ENCODE measurements at places on chromosomes 2 and 18.

DNA sequence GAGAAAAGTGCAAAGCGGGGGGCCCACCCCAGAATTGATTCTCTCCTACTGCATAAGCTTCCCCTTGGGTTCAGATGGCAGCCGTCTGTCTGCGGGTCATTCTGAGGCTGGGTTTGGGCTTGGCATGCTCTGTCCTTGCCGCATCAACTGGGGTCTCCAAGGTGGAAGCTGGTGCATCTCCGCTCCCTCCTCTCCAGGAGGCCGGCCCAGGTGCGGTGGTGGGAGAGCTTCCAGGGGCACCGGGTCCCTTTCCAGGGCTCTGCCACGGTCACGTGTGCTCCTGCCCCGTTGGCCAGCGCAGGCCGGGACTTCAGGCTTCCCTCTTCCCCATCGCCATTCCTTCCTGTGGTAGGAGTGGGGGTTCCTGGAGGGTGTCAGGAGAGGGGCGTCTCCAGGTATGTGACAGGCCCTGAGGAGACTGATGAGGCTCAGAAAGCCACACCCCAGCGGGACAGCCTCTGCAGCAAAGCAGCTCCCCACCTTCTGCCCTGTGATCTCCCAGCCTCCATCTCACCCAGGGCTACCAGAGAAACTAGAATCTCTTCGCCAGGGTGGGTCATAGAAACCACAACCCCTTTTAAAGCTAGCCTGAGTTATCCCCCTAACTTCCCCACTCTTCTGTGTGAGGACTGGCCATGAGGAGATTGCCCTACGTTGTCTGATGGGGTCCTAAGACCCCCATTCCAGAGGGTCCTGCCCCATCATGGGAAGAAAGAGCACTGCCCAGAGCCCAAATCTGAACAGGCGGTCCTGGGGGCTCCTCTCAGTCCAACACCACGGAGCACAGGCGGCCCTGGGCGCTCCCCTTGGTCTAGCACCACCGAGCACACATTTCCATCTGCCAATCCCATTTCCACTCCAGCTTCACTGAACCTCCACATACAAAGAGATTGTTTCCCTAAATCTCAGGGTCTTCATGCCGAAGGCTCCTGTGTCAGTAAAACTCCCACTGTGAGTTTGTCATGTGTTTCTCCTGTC is 76.6 kb downstream of the SLC66A2 start:
- H3K36me3 ChIP-seq, result no peaks in the 10 kb centered on the region
- H3K27ac ChIP-seq, result no peak overlapping the region
- H3K27me3 ChIP-seq, result peaks cover 7% of the 10 kb centered on the region
- H3K4me3 ChIP-seq, result no peak overlapping the region
- H3K4me1 ChIP-seq, result peaks cover 2% of the 10 kb centered on the region

DNA sequence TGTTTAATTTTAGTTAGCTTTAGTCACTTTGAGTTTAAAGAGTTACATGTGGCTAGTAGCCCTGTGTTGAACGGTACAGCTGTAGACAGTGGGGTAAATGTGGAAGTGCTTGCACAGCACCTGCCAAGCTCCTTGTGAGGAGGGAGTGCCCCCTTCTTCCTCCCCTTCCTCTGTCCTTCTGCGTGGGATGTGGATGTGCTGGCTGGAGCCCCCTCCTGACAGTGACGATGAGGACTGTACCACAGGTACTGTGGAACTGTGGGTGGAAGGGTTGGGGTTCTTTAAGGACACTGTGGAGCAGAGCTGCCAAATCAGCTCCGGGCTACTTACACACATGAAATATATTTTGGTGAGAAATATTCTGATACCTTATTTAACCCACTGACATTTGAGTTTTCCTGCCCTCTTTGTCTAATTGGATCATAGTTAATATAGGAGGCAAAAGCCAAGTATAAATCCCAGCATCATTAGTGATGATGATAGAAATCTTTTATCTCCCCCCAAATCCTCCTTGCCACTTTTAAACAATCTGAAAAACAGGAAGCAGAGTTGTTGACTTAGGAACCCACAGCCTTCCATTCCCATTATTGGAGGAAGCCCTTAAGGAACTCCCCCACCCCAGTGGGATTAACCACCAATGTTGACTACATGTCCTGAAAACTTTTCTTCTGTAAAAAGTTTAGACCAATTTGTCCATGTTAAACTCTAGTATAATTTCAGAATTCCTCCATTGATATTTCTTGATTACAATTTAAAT is 181.3 kb downstream of the PTPRM start:
- H3K36me3 ChIP-seq, result peaks cover 23% of the 10 kb centered on the region
- peaks cover 36% of the 10 kb centered on the region for H3K4me1 ChIP-seq
- DNase-seq, result no peak
- H3K27ac ChIP-seq, result peak overlapping the region; percentile 66
- no peak overlapping the region for H3K4me3 ChIP-seq
- no peaks in the 10 kb centered on the region for H3K27me3 ChIP-seq

GRCh38 chr2:60819155-60819862 is 62.1 kb upstream of the REL start:
- no peak overlapping the region for H3K27ac ChIP-seq
- H3K4me1 ChIP-seq, result peaks cover 10% of the 10 kb centered on the region
- no peak overlapping the region for H3K4me3 ChIP-seq
- H3K36me3 ChIP-seq, result no peaks in the 10 kb centered on the region
- peaks cover 12% of the 10 kb centered on the region for H3K27me3 ChIP-seq
- no peak for DNase-seq

DNA sequence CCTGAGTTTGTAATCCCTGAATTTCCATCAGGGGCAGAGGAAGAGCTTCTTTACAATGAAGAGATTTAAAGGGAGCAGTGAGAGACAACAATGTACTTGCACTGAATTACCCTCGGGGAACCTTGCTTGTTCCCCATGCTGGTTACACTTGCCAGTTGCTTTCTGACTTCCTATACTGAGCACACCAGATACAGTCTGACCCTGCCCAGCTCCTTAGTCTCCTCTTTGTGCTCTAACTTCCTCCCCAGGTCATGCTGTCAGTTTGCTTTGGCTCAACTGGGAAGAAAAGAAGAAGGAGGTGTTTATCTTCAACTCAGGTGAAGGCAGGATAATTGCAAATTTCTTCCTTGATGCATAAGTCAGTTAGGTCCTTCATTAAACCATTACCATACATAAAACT is 658.4 kb downstream of the NYAP2 start:
- H3K4me3 ChIP-seq, result no peak overlapping the region
- no peaks in the 10 kb centered on the region for H3K36me3 ChIP-seq
- no peaks in the 10 kb centered on the region for H3K27me3 ChIP-seq
- no peak overlapping the region for H3K27ac ChIP-seq

DNA sequence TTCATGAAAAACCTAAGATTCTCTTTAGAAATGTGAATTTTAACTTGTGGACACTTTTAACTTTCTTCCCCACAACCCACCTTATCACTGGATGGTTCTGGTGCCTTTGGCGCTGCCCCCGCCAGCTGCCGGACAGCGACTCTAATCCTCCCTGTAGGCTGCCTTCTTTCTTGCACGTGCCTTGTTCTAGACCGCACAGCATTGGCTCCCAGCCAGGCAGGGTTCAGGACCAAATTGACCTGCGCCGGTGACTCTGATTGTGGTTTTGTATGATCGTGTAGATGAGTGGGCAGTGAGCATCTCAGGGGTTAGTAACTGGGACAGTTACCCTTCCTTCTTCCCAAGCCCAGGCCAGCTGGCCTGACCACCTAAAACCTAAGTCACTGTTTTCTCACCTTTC is 106.8 kb downstream of the ASAP2 start:
- H3K27me3 ChIP-seq, result no peaks in the 10 kb centered on the region
- H3K27ac ChIP-seq, result no peak overlapping the region
- no peak overlapping the region for H3K4me3 ChIP-seq

GRCh38 chr18:77004555-77005380 is 127.8 kb downstream of the MBP start:
- no peak overlapping the region for H3K27ac ChIP-seq
- peaks cover 14% of the 10 kb centered on the region for H3K27me3 ChIP-seq
- H3K4me3 ChIP-seq, result no peak overlapping the region

GRCh38 chr2:235102896-235103295 is 151.1 kb downstream of the SH3BP4 start:
- no peaks in the 10 kb centered on the region for H3K36me3 ChIP-seq
- no peak overlapping the region for H3K27ac ChIP-seq
- H3K4me3 ChIP-seq, result no peak overlapping the region
- DNase-seq, result no peak

GRCh38 chr2:96664366-96664925 is 21.9 kb downstream of the FER1L5 start:
- no peaks in the 10 kb centered on the region for H3K36me3 ChIP-seq
- peaks cover 1% of the 10 kb centered on the region for H3K27me3 ChIP-seq
- no peak overlapping the region for H3K27ac ChIP-seq
- peaks cover 5% of the 10 kb centered on the region for H3K4me1 ChIP-seq
- H3K4me3 ChIP-seq, result no peak overlapping the region

GRCh38 chr2:29311458-29311857 is 196.2 kb downstream of the CLIP4 start:
- no peak overlapping the region for H3K4me3 ChIP-seq
- no peak overlapping the region for H3K27ac ChIP-seq
- H3K27me3 ChIP-seq, result peaks cover 34% of the 10 kb centered on the region

DNA sequence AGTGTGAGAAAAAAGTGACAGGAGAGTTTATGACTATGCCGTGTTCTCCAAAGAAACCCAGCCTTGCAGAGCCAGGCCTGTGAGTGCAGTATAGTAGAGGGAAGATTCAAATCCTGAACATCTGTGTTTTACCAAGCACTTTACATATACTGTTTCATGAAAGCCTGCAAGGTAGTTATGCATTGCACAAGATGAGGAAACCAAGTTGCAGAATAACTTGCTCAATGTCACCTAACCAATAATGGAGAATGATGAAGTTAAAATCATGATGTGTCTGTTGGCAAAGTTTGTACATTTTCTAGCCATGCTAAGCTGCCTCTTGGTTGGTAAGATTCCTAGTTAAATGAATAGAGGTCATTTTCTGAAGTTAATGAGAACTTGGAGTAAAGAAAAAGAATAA is 29.3 kb downstream of the SYT4 start:
- no peak for DNase-seq
- H3K4me3 ChIP-seq, result no peak overlapping the region
- H3K4me1 ChIP-seq, result peaks cover 16% of the 10 kb centered on the region
- H3K36me3 ChIP-seq, result no peaks in the 10 kb centered on the region

DNA sequence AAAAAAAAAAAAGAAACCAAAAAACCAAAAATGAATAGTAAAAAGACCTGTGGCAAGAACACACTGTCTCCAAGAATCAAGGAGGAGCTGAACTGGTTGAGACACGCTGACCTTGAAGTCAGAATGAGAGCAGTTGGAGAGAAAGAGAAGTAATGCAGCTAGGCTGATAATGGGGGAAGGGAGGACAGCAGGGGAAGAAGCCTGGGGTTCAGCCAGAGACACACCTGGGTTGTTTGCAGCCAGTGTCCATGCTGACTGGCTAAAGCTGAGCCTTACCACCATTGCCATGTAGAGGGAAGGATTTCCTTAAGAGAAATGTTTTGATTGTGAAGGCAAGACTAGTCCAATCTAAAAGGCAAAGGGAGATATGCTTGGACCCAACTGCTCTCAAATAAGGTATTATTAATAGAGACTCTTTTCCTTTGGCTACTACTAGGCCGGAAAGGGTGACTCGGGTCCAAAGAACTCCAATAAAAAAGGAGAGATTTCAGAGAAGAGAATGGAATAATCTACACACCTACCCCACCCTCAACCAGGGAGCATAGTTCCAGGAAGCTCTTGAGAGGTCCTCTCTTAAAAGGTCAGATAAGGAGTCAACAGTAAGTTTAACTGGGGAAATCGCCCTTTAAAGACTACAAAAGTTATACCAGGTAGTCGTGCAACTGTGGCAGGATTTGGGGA is 25.2 kb upstream of the REL start:
- no peaks in the 10 kb centered on the region for H3K27me3 ChIP-seq
- H3K4me1 ChIP-seq, result no peaks in the 10 kb centered on the region
- H3K36me3 ChIP-seq, result no peaks in the 10 kb centered on the region
- H3K27ac ChIP-seq, result no peak overlapping the region

GRCh38 chr18:63366213-63367052 is 573 bp downstream of the KDSR start:
- H3K27ac ChIP-seq, result peak overlapping the region; percentile 93
- peak; percentile 23 for DNase-seq
- H3K27me3 ChIP-seq, result no peaks in the 10 kb centered on the region
- H3K4me1 ChIP-seq, result peaks cover 23% of the 10 kb centered on the region
- peaks cover 15% of the 10 kb centered on the region for H3K36me3 ChIP-seq

DNA sequence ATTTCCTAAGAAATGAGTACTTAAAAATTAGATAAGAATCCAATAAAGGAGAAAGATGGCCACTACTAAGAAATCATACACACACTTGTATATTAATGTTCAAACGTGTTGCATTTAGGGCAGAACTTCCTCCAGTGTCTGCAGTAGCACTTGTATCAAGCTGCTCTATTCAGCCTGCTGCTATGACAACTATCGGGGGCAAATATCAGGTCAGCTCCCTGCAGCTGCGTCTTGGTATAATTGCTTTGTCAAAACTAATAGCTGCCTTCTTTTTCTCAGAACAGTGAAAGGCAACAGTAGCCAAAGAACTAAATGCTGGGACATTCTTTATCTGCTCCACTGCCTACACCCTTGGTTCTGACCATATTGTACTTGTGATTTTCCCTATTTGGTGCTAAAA is 300.7 kb downstream of the NOL4 start:
- DNase-seq, result no peak
- no peaks in the 10 kb centered on the region for H3K27me3 ChIP-seq
- no peak overlapping the region for H3K4me3 ChIP-seq
- H3K36me3 ChIP-seq, result no peaks in the 10 kb centered on the region

All from mesothelial cell of epicardium (in vitro differentiated cells).